Foreskin melanocyte (primary cell): ENCODE measurements at places on chromosomes 1 and 21.

DNA sequence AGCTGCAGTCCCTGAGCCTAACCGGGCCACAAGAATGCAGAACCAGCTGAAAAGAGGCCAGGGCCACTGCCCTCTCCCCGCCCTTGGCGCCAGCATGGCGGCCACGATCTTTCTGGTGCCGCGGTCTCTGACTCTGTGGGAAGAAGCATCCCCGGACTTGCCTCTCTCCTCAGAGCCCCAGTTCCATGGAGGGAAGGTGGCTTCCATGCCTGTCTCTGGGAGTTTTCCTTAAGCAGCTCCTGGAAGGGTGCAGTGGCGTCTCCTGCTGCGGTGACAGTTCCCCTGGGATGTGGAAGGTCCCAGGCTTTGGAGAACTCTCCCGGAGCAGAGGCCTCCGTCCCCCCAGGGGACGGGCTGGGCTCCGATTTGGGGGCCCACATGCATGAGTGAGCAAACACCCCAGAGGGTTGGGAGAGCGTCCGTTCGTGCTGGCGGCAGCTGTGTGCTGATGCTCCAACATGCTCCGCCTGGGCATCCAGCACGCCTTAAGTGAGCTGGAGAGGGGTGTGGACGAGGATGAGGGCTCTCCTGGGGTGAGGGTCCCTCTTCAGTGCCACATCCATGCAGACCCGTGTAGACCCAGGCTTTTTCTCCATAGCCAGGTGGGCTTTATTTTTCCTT, 109.8 kb upstream of the COL6A1 start:
- DNase-seq: no peak

DNA sequence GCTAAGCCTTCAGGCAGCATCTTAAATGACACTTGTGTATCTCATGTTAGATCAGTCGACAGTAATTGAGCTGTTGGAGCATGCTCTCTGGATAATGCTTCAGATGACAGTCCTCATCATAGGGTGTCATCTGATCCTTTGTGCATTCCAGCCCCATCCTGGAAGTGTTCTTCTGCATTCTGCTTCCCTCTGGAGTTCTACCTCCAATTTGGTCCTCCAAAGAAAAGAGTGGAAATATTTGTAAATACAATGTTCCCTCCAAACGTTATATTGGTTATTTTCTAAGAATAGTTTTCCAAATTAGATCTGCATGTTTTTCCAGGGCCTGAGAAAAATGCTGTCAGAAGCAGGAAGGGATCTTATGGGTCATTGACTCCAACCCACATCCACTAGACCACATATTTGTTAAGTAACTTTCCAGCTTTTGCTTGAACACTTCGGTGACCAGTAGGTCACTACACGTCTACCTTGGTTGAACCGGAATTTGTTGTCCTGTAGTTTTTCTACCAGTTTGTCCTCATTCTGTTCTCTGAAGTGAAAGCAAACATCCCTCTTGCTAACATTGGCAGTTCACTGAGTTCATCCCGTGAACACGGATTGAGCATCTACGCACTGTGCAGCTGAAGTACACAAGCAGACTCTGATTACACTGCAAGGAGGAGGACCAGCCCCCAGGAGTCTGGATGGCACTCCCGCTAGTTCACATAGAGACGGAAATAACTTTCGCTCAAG, 136.0 kb downstream of the TLR5 start:
- DNase-seq: no peak

DNA sequence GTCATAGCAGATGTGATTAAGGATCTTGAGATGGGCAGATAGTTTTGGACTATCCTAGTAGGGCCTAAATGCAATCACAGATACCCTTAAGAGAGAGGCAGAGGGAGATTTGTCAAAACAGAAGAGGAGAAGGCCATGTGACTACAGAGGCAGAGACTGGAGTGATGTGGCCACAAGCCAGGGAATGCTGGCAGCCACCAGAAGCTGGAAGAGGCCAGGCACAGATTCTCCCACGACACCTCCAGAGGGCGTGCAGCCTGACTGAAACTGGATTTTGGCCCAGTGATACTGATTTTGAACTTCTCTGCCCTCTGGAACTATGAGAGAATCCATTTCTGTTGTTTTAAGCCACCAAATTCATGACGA, 52.1 kb upstream of the EPS8L3 start:
- no peak for DNase-seq

DNA sequence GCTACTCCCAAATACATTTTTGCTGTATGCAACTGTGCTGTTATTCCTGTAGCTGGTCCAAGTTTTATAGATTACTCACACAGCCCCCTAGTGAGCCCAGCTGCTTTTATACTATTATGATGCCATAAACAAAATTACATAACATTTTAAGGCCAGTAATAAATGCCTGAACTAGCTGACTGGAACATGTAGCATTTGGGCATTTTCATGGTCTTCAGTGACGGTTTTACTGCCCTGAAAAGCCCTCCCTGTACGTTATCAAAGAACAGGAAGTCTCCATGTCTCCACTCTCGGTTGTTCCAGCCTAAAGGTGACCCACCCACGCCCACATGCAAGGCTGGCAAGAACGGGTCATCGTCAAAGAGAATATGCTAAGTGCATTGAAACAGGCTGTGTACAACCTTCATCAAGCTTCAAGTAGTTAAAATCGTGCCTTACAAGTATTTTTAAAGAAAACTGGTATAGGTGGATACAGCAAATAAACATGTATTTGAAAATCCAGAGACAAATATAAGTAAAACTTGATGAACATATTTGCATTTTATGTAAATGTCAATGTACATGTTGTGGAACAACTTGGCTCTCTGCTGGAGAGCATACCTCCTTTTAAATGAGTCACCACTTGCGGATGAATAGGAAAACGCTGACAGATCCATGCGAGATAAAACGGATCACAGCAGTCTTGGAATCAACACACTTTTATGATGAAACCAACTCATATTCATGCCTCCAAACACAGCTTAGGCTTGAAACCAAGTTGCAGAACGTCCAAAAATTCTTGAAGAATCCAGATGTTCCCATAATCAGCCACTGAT, 520.5 kb downstream of the SMYD3 start:
- no peak for DNase-seq

DNA sequence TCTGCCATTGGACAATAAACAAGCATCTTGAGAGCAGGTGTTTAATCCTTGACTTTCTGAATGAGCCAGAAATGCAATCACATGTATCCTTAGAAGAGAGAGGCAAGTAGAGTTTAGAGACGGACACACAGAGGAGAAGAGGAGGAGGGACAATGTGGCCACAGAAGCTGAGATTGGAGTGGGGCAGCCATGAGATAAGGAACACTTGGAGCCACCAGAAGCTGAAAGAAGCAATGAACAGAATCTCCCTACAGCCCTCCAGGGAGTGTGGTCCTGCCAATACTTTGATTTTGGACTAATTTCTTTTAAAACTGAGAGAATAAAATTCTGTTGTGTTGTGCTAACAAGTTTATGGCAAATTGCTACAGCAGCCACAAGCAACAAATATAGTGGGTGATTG, 141.0 kb downstream of the ATP6V1G3 start:
- DNase-seq: no peak

GRCh38 chr21:39938086-39938625, 70.9 kb downstream of the PCP4 start:
- DNase-seq: no peak

DNA sequence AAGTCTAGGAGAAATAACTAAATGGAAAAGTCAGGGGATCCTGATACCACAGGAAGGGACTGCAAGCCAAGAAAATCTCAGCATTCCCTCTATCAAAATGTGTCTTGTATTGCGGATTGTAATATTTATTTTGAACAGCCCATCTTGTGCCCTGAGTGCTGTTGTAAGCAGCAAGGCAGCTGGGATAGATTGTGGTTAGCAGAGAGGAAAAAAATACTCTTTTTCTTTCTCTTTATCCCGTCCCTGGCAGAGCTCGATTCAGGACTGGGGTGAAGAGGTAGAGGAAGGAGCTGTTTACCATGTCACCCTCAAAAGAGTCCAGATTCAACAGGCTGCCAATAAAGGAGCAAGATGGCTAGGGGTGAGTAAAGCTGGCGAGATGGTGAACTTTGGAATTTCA, 1.2 kb downstream of the RGL1 start:
- no peak for DNase-seq

- DNase-seq: no peak
Observed at GRCh38 chr1:50516056-50516455, 92.8 kb upstream of the DMRTA2 start.

- peak; percentile 45 for DNase-seq
Observed at GRCh38 chr1:78005755-78006154, 1.0 kb downstream of the DNAJB4 start.

DNA sequence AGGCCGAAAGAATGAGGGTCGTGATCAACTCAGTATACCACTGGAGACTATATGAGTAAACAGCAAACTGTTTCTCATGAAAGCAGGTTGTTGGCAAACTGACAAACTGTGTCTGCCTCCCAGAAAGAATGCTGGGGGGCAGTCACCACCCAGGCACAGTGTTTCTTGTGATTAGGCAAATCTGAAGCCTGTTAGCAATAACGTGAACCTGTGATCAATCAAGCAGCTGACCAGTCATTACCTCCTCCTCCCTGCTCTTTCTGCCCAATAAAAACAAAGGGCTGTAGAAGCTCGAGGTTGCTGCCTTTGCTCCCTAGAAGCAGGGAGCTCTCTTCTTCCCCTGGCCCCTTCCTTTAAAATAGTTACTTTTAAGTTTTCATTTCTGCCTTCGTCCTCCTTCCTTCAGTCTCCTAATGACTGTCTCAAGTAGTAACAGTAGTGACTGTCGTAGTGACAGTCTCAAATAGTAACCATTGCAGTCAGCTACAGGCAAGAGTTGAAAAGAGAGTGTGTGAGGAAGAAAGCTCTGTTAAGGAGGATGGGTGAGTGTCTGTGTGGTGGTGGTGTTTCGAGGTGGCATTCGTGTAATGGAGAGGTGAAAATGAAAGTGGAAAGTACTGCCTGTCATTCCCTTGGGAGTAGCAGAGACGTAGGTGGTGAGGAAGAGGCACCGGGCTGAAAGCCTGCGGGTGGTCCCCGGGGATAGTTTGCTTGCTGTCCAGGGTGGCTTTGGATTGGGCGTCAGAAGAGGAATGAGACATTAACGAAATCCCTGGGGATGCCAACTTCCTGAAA, 14.5 kb downstream of the HHAT start:
- no peak for DNase-seq

GRCh38 chr1:47186267-47187185, 3.3 kb downstream of the PDZK1IP1 start:
- no peak for DNase-seq

DNA sequence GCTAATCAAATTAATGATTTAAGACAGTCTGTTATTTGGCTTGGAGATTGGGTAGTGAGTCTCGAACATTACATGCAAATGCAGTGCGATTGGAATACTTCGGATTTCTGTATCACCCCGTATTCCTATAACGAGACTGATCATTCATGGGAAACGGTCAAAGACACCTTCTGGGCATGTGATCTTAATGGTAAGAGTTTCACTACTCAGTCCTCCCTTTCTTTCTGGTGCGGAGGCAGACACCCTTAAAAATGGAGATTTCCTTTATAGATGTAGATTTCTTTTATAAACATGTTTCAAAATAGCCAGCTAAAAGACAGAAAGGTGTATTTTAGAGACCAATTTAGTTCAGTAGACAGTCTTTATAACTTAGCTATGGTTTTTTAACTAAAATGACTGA, 74.4 kb downstream of the HS2ST1 start:
- DNase-seq: no peak

DNA sequence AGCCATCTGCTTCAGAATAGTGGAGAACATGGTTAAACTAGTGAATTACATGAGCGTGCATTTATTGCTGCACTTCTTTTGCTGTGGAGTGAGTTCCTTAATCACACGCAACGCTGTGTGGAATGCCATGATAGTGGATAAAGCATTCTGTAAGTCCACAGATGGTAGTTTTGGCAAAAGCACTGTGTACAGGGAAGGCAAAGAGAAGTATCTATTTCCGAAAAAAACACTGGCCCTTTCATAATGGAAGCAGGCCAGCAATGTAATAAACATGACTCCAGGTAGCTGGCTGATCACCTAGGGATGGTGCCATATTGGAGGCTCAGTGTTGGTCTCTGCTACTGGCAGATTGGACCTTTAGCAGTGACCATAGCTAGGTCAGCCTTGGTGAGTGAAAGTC, 67.6 kb downstream of the FH start:
- DNase-seq: no peak

- no peak for DNase-seq
Observed at GRCh38 chr1:157519451-157519850, 32.9 kb downstream of the FCRL5 start.

GRCh38 chr1:115337276-115337632, 795 bp downstream of the NGF start:
- DNase-seq: no peak

- no peak for DNase-seq
Observed at GRCh38 chr1:184039126-184039525, 1.6 kb upstream of the COLGALT2 start.

DNA sequence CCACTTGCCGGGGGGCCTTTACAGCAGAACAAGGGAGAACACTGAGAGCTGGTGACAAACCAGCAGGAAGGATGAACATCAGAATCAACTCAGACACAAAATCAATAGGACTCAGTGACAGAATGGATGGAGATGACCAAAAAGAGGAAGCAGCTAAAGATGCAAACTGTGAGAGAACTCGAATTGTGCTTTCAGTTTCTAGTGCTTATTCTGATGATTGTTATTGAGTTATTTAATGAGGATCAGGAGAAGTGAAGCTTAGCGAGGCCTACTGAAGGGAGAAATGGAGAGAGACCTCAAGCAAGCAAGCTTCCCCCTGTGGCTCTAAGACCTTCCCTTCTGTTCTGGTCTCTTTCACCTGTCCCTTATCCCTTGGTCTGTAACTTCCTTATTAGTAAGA, 30.3 kb upstream of the TMEM125 start:
- DNase-seq: no peak

- DNase-seq: no peak
Observed at GRCh38 chr1:66372522-66373101, 161.3 kb upstream of the SGIP1 start.

DNA sequence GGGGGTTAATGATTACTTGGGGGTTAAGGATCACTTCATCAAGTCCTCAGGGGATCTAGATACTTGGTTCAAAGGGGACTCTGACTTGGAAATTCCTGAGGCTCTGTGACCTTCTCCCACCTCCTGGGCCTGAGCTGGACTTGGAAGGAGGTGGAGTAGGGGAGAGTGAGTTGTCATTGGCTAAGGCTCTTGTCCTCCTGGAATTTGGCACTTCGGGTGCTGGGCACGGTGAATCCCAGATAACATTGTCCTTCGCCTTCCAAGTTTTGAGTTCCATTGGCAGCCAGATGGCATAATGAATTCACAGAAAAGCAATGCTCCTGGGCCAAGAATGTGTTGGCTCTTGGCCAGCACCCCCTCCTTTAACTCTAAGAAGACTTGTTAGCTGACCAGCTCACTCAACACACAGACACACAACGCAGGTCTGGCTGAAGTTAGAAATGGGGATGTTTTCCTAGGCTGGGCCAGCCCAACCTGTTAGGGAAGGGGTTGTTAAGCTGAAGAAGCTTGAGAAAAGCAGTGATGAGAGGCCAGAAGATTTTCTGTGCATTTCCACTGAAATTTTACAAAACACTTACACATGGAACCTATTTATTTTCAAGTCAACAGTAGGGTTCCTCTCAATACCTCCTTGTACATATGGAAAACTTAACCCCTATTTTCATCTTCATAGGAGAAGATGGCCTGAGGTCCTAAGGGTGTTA, 29.7 kb downstream of the SLC26A9 start:
- DNase-seq: no peak
